Activated naive CD4-positive, alpha-beta T cell treated with anti-CD3 and anti-CD28 coated beads for 36 hours (primary cell): ENCODE measurements at places on chromosomes 2 and 18. TPM values are rescaled to one million over a fixed set of nuclear protein-coding genes. Genes with fewer than 3 reads are reported as not detected.

GRCh38 chr2:221468317-221468716 lies 103.8 kb downstream of the EPHA4 start:
- no peak overlapping the region for H3K27ac ChIP-seq
- peaks cover 6% of the 10 kb centered on the region for H3K27me3 ChIP-seq
- H3K4me3 ChIP-seq: no peak overlapping the region
- no peak for DNase-seq

Gene ASXL2
- total RNA-seq: 25.2 TPM

DNA sequence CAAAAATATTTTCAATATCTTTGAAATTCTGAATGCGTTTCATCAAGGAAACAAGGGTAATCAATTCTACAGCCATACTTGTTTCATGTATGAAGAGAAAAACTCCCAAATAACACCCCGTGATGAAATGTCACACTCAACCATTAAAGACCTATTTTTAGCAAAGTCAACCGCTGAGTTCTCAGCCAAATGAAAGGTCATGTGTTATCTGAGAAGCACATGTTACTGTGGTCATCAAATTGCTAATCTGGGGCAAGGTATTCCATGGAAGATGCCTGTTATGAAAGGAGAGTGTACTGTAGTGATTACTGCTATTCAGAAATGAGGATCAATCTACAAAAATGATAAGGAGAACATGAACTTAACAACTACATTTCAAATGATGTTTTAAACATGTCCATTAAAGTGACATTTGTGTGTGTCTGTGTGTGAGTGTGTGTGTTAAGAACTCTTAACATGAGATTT lies 126.7 kb downstream of the BCL2 start:
- H3K4me3 ChIP-seq: no peak overlapping the region
- DNase-seq: no peak
- peaks cover 44% of the 10 kb centered on the region for H3K4me1 ChIP-seq

- H3K4me3 ChIP-seq: no peak overlapping the region
- DNase-seq: no peak
- H3K36me3 ChIP-seq: no peaks in the 10 kb centered on the region
- no peak overlapping the region for H3K27ac ChIP-seq
- peaks cover 6% of the 10 kb centered on the region for H3K27me3 ChIP-seq
These were observed 147.6 kb downstream of the CLIP4 start for GRCh38 chr2:29262681-29263260.

DNA sequence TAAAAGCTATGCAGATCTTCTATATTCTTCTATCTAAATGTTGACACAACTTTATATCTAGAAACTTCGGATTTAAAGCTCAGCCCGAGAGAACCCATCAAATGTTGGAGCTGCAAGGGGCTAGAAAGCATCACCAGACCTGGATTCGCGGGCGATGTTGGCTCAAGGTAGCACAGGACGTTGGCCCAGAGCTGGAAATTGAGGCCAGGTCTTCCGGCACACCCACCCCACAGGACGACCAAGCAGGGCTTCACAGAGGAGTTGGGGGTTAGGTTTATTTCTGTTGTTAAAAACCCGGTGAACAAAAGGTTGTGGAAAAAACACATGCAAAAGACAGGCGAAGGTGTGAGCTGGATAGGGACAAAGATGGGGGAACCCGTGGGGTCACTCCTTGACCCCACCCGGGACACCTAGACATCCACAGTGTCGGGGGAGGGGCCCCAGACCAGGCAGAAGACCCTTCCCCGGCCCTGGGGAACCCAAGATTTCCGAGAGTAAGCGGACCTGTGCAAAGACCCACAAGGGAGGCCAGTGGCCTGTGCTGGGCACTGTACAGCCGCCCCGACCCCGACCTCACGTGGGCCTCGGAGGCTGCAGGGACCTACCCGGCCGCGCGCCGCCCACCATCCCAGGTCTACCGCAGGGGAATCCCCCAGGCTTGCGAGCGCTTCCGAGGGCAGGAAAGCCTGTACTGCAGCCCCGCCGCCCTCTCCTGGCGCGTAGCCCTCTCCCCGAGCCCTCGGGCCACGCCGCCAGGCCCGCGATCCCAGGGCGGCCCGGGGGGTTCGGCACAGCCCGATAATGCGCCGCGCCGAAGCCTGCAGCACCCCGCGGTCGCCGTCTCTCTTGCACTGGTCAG lies 1.8 kb upstream of the AGBL5 start:
- peak overlapping the region; percentile 97 for H3K27ac ChIP-seq
- peak overlapping the region; percentile 86 for H3K4me3 ChIP-seq
- DNase-seq: peak; percentile 74
- peaks cover 16% of the 10 kb centered on the region for H3K4me1 ChIP-seq

Gene GCG
- total RNA-seq: not detected

GRCh38 chr2:236762628-236763027 lies 193.0 kb downstream of the ACKR3 start:
- H3K4me1 ChIP-seq: no peaks in the 10 kb centered on the region
- H3K27me3 ChIP-seq: peaks cover 2% of the 10 kb centered on the region

Gene RIT2
- not detected for total RNA-seq

GRCh38 chr2:191931329-191931728 lies 84.4 kb upstream of the CAVIN2 start:
- peaks cover 13% of the 10 kb centered on the region for H3K27me3 ChIP-seq
- H3K4me3 ChIP-seq: no peak overlapping the region

DNA sequence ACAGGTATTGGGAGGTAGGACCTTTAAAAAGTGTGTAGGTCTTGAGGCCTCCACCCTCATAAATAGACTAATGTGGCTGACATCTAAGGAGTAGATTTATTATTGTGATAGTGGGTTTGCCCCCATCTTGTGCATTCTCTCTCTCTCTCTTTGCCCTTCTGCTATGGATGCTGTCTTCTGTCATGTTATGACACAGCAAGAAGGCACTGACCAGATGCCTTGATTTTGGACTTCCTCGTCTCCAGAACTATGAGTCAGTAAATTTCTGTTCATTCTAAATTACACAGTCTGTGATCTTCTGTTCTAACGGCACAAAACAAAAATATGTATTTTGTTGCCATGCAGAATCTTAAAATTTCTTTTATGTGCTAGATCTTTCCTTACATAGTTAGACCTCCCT lies 66.9 kb downstream of the ATAD2B start:
- DNase-seq: no peak
- H3K27me3 ChIP-seq: no peaks in the 10 kb centered on the region

DNA sequence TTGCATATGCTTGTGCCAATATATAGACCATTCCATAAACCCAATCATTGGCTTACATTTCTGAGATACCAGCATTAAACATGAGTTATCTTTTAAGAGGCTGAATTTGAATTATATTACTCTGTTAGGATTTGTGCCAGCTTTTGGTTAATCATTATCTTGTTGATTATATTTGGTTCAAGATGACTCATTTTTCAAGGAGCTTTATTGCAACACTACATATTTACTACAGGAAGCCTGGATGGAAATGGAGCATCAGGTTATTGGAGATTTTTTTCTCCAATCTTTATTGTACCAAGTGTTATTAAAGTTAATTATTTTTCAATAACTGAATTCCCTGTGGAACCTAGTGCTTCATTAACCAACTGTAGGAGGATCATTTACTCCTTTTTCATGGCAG lies 26.4 kb downstream of the EML4 start:
- no peak overlapping the region for H3K4me3 ChIP-seq
- H3K4me1 ChIP-seq: peaks cover 74% of the 10 kb centered on the region
- no peaks in the 10 kb centered on the region for H3K27me3 ChIP-seq
- no peak overlapping the region for H3K27ac ChIP-seq
- peaks cover 1% of the 10 kb centered on the region for H3K36me3 ChIP-seq
- DNase-seq: no peak

- H3K27me3 ChIP-seq: no peaks in the 10 kb centered on the region
- DNase-seq: no peak
- no peaks in the 10 kb centered on the region for H3K36me3 ChIP-seq
- H3K27ac ChIP-seq: no peak overlapping the region
These were observed 367.9 kb downstream of the THSD7B start for GRCh38 chr2:137133225-137133624.

DNA sequence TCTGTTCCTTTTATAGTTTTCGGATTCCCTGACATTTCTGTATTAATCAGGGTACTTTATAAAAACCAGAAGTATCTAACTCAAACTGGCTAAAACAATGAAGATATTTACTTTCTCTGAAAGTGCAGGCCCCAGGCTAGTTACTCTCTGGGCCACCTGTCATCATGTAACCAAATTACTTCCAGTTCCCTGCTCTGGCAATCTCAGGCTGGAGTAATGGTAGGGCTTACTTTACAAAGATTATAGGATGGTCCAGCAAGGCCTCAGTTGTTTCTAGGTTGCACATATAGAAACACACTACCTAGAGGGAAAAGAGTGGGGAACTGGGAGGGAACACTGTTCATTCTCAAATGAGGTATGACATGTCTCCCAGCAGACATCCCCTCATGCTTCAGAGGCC lies 74.8 kb downstream of the CHST9 start:
- H3K4me1 ChIP-seq: no peaks in the 10 kb centered on the region
- no peaks in the 10 kb centered on the region for H3K36me3 ChIP-seq
- no peak overlapping the region for H3K27ac ChIP-seq
- no peak overlapping the region for H3K4me3 ChIP-seq
- DNase-seq: no peak
- no peaks in the 10 kb centered on the region for H3K27me3 ChIP-seq

DNA sequence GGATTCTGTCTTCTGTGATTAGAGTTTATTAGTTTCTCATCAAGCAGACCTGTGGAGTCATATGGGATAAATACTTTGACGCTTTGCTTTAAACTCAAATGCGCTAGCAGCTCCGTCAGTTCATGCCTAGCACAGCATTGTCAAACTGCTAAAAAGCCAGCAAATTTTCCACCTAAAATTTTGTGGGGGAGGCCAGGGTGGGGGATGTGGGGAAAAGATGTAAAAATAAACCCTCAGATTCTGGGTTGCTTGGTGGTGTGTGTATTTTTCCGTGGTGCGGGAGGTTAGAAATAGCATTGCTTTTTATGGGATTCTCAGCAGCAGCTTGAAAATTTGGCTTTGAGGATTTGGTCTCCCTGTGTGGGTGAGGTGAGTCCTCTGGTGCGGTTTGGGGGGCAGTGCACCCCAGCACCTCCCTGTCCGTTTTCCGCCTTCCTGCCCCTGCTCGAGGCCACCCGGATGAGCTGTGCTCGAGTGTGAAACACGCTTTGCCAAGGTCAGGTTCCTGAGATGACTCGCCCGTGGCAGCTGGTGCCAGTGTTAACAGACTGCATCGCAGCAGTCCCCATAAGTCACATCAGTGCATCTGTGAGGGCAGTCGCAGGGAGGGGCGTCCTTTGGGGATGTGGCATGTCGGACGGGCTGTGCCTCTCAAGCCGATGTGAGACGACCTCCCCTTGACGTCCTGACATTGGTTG lies 65.9 kb downstream of the LDLRAD4 start:
- no peak for DNase-seq
- no peak overlapping the region for H3K27ac ChIP-seq
- H3K36me3 ChIP-seq: peaks cover 1% of the 10 kb centered on the region
- no peaks in the 10 kb centered on the region for H3K27me3 ChIP-seq
- peaks cover 40% of the 10 kb centered on the region for H3K4me1 ChIP-seq

DNA sequence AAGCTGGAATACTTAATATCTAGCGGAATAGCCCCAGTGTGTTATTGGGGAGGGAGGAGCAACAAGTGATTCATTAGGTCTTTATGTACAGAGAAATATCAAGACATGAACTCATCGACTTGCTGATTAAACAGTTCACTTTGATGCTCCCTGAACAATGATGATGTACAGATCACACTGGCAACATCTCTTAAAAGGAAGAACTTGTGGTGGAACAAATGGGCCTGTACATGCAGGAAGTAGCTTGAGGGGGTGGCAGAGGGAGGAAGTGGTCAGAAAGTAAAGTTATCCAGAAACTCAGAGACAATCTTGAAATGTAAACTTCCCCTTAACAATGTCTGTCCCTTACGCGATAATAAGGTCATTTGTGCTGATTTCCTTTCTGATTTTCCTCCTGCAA lies 90.5 kb downstream of the NXPH2 start:
- DNase-seq: no peak
- H3K36me3 ChIP-seq: no peaks in the 10 kb centered on the region
- no peak overlapping the region for H3K4me3 ChIP-seq
- H3K27me3 ChIP-seq: no peaks in the 10 kb centered on the region
- H3K4me1 ChIP-seq: peaks cover 11% of the 10 kb centered on the region

Gene KYNU
- not detected for total RNA-seq
